Daoy (cell line): ENCODE measurements at places on chromosomes 5 and 9.
A peak's percentile ranks its signal among the peaks of the same experiment; 100 is the strongest.

- DNase-seq: no peak
These were observed 20.0 kb upstream of the CREBRF start for GRCh38 chr5:173035904-173036707.

DNA sequence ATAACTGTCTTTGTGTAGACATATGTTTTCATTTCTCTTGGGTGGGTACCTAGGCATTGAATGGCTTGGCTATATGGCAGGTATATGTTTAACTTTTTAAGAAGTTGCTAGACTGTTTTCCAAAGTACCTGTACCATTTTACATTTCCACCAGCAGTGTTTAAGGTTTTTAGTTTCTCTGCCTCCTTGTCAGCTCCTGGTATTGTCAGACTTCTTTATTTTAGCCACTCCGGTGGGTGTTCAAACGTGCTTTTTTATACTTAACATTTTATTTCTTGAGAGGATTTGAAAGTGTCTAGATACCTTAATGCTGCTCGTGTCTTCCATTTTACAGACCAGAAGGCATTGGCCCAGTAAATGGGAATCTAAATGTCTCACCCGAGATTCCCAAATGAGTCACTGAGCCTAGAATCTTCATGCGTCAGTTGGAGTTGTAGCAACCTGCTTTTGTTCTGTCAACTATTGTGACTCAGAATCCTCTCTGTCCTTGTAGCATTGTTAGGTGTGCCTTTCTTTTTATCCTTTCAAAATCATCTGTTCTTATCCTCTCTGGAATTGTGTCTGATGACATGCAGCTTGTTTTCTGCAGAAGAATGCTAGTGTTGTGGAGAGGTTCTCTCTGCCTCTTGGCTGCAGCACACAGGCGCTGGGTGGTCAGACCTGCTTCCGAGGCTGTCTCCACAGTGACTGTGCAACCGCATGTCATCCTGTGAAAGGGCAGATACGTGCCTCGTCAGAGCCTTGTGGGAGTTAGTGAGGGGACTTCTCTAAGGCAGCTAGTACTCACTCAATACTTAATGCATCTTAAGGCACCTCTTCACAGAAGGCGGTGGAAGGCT is 291.8 kb downstream of the AOPEP start:
- peak; percentile 92 for DNase-seq

DNA sequence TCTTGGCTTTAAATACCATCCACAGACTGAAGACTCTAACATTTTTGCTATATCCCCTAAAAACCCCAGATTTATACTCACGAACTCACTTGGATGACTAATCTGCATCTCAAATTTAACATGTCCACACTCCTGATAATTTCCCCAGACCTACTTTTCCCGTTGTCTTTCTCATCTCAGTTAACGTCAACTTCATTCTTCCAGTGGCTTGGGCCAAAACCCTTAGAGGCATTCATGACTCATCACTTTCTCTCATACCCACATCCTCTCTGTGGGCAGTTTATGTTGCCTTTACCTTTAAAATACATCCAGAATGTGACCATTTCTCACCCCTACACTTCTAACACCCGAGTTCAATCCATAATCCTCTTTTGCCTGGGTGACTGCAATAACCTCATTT is 96.7 kb downstream of the EDIL3 start:
- DNase-seq: peak; percentile 94

DNA sequence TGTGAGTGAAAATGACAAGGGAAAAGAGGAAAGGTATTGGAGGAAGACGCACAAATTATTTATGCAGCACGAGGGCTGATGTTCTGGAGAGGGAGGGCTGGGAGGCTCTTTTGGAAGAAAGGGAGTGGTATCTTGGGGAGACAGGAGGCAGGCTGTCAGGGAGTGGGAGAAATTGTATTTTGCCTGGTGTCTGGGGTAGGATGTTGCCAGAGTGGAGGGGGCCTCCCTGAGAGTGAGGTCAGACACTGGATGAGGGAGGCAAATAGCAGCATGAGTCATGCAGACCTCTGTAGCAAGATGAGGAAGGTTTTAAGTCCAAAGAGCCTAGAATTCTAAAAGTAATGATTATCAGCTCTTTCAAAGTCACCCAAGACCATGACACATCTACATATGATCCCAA is 158.0 kb downstream of the DMRT2 start:
- DNase-seq: peak; percentile 87

DNA sequence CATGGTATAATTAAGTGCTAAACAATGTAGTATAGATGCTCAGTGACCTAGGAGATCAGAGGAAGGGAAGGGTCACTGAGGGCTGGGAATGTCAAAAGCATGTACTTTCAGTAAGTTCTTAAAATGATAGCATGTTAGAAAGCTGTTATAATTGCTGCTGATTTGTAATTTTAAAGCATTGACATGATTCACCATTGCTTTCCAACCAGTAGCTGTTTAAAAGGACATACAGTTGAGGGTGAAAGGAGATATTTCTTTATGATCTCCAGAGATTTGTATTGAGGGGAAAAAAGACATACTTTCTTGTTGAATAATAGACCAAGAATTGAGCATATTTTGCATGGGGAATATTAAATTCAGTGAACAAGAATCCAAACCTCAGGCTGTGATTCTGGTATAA is 1.2 kb upstream of the SLC1A3 start:
- no peak for DNase-seq

DNA sequence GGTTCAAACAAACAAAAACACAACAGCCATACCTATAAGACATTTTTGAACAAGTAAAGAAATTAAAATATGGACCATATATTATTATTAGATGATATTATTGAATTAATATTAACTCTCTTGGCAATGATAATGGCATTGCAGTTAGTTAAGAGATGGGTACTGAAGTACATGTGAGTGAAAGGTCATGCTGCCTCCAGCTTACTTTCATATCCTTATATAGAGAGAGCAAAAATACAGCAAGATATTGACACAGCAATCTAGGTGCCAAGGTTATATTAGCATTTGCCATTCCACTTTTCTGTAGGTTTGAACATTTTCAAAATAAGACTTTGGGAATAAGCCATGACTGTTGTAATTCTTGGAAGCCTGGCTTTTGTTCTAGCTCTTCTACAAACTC is 6.1 kb downstream of the TNFSF8 start:
- DNase-seq: no peak

- no peak for DNase-seq
These were observed 7.9 kb upstream of the ESM1 start for GRCh38 chr5:54993318-54993717.

DNA sequence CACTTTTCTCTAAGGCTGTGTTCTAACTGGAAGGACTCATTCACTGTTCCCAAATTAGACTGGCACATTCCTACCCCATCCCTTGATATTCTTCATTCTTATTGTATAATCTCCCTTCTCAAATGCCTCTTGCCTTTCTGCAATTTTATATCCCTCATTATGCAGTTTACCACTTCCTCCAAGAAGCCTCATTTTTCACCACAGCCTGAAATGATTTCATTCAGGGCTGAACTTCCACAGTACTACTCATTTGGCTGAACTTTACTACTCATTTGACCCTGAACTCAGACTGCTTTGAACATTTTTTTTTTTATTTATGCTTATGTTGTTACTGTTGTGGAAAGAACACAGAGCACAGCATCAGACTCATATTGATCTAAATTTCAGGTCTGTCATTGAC is 32.7 kb downstream of the GRIA1 start:
- no peak for DNase-seq

- DNase-seq: no peak
These were observed 28.4 kb downstream of the MRPS27 start for GRCh38 chr5:72291601-72292000.

- no peak for DNase-seq
These were observed 26.7 kb upstream of the SUSD3 start for GRCh38 chr9:93031629-93032430.

DNA sequence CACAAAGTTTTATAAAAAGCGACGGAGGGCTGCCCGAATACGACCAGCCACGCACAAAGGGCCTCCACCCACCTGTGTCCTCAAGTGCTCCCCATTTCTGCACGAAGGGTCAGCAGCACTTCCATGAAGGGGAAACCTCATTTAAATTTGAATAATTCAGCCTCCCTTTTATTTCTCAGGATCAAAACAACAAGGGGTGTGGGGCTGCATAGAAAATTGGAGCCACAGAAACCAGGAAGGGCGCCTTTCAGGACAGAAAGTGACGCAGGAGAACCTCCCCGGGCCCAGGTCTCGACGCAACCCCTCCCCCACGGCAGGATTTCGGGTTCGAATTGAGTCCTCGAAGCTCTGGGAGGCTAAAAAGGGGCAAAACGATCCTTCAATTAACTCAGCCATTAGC is 2.1 kb downstream of the NRARP start:
- DNase-seq: no peak

DNA sequence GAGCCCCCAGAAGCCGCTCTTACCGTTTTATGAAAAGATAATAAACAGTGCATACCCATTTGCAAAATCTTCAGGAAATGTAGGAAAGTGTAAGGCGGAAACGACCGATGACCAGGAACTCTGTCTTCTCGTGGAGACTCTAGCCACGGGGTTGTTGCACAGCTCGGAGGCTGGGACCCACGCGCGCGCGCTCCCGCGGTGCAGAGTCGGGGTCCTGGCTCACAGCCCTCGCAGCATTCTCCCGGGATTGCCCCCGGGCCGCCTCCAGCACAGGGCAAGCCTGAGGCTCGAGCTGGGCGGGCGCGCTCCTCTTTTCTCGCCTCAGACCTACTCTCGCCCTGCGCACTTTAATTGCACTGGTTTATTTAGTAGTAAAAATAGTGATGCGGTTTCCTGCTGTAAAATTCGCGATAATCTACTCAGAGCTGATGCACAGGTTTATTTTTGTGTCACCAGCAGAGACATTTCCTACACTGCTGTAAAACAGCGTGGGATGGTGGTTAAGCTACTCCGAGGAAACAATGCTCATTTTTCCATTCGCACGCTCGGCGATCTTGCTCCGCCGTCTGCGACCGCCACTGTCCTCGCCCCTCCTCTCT is 15.5 kb downstream of the TRIM7 start:
- DNase-seq: peak; percentile 62

GRCh38 chr9:135081731-135082130 is 5.7 kb upstream of the OLFM1 start:
- no peak for DNase-seq

DNA sequence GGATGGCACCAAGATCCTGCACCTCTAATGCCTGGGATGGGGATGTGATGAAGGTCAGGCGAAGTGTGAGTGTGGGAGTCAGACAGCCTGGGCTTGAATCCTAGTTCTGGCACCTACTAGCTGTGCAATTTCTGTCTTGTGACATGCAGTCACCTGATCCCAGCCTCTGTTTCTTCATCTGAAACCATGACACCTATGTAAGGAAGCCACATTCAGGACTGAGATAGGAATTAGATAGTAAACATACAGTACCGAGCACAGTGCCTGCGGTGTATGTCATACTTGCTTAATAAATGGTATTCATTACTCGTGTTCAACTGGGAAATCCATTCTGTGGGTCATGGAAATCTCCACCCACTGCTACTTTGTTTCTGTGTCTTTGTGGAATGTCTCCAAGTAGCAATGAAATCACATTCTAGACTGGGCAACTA is 140.6 kb upstream of the STC2 start:
- no peak for DNase-seq

- peak; percentile 74 for DNase-seq
These were observed 43.5 kb upstream of the ANKDD1B start for GRCh38 chr5:75567710-75568109.

- DNase-seq: peak; percentile 15
These were observed 33.9 kb downstream of the PTBP3 start for GRCh38 chr9:112299514-112299913.
